NCI-H524 treated with DMSO at 0.1 percent for 48 hours (cell line): ENCODE measurements at places on chromosomes 7 and 10.

DNA sequence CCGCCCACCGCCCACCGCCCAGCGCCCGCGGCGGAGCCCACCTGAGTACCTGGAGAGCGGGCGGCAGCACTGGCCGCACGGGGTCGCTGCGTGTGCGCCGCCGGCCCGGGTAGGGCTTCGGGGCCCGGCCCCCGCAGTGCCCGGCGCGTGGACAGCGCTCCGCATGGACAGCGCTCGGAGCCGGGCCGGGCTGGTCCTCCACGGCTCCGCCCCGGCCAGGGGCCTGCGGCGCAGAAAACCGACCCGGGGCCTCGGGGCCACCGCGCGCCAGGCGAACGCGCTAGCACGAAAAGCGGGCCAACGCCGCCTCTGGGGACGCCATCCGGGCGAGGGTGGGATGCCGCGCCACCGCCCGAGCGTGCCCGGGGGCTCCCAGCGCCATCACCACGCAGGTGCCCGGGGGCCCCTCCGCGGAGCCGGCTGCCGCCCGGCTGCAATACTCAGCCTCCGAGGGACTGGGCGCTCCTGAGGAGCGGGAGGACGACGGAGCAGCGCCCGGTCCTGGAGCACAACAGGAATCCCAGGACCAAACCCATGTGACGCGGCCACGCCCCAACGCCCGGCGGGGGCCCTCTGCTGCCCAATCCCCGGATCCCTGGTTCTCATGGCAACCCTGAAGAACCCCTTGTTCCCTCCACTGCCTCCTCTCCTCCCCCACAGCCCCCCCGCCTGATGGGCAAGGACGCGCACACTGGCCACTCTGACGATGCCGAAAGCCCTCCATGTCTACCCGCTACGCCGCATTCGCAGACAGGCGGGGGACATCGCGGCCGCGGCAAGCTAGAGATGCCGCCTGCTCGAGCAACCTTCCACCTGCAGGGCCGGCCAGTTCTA lies at the start of gene GRB10:
Gene GRB10, minus strand, starts transcription at position 522 of the 834 bp plus-strand sequence. CDS start 50,574 bp downstream, outside the sequence.
- peak; percentile 41 for DNase-seq

DNA sequence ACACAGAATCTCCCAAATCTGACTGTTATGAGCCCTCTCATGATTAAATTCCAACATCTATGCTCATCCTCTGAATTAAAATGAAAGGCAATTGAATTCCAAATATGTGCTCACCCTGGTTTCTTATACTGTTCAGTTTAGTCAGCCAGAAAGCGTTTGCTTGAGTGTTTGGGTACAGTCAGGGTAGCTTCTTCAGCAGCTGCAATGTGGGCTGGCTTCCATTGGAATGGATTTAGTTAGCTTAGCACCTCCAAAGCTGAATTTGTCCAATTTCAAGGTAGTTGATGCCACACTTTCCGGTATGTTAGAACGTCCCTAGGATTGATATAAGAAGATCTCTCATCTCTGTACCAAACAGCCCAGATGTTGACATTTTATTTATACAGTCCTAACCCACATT lies 9.3 kb downstream of the KLHL7 start:
- DNase-seq, result no peak

- DNase-seq, result no peak
Observed at GRCh38 chr10:6386960-6387359, 184.2 kb downstream of the PFKFB3 start.

DNA sequence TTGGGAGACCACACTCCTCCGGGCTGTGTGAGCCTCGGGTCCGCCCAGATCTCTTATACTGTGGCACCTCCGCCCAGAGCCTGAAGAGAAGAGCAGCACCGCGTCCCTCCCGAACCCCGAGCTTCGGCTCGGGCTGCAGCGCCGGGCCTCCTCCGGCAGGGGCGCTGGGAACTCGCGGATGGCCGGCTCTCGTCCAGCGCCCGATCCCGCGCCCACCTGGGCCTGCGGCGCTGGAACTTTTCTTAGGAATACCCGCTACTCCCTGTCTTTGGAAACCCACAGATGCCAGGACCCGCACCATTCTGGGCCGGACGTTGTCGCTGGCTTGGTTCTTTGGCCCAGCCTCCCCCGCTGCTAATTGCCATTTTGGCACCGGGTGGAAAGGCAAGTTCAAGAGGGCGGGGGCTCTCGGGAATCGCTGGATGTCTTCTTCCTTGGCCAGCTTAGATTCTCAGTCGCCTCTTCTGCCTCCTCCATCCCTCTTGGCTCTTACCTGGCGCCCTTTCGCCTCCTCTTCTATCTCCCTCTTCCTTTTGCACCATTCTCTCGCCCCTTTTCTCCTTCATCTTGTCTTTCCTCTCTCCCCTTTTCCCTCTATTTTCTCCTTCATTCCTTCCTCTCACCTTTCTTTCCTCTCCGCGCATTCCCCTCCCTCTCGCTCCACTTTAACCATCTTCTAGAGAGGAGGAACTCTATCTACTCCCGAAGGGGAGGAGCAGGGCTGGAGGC lies 2.1 kb upstream of the SORCS3 start:
- DNase-seq, result no peak

DNA sequence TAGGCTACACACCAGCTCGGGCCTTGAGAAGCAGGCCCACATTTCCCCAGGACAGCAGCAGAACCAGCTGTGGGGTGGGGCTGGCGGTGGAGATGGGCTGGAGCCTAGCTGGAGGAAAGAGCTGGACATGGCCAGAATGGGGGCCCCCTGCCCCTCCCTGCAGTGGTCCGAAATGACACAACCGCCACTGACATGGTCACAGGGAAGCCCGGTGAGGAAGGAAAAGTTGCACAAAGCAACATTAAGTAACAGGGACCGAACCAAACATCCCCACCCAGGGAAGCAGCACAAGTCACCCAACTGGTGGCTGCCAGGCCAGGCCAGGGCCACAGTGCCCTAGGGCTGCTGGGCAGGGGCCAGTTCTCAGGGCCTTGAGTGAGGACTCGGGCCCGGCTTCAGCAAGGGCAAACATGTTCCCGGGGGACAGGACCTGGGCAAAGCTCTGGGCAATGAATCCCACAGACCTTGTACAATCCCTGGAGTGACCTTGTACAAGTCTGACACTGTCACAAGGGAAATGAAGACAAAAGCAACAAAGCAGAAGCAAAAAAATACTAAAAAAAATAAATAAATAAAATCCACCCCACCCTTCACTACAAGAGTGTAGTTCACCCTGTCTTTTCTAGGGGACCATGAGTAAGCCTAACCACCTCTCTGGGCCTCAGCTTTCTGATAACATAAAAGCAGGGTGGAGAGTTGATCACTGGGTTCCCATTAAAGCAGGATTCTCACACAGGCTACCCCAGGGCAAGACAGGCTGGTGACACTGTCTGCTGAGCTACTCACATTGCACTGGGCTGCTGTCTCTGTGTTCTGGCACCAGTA lies 33.0 kb downstream of the PSAP start:
- no peak for DNase-seq

DNA sequence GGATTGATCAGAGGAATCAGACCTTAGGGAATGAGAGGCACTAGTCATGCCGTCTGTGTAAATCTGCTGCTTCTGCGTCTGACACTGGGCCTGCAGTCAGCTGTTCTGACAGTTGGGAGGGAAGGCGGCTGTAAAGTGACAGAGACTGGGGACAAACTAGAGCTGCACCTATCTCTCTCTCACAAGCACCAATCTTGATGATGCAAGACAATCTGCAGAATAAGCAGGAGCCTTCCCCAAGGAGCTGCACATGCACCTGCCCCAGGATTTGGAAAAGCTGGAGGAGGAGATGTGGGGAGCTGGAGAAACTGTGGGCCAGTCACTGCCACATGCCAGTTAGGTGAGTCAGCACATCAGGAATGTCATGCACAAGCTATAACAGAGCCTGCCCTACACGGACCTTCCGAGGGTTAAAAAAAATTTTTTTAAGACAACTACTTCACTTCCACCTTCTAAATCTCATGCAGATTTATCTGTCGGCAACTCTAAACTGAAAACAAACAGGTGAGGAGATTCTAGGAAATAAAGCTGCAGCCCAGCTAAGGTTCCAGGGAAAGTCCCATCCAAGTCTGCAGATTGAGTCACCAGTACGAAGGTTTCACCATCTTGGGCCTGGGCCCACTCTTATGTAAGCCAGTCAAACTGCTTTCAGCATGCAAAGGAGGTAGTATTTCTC lies 39.2 kb downstream of the ENO4 start:
- no peak for DNase-seq

DNA sequence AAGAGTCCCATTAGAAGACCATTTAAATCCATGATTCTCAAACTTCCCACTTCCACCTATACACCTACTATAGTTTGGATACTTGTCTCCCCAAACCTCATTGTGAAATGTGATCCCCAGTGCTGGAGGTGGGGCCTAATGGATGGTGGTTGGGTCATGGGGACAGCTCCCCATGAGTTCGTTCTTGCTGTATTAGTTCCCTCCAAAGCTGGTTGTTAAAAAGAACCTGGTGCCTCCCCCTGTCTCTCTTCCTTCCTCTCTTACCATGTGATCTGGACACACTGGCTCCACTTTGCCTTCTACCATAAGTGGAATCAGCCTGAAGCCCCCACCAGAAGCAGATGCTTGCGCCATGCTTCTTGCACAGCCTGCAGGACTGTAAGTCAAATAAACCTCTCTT lies 53.9 kb downstream of the WIPF3 start:
- DNase-seq, result no peak
